ENCODE measurements at places on chromosomes 2 and 18.

- peak; percentile 44 for DNase-seq
These were observed 62.3 kb upstream of the ACYP2 start for GRCh38 chr2:54052825-54053718.

DNA sequence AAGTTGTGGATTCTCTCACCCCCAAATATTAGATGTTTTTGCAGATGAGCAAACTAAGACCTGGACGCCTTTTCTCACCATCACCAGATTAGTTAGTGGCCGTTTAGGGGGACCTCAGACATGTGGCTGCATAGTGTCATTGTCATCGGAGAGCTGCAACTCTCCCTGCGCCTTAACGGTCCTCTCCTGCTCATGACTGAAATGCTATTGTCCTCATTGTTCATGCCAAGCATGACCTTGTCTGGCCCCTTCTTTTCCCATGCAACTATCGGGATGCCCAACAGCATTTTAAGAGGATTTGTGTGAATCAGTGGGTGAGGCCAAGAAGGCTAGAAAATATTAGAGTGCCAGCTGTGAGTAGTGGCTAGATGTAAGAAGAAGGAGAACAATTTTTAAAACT lies 174.2 kb downstream of the SOCS6 start:
- DNase-seq, result no peak

DNA sequence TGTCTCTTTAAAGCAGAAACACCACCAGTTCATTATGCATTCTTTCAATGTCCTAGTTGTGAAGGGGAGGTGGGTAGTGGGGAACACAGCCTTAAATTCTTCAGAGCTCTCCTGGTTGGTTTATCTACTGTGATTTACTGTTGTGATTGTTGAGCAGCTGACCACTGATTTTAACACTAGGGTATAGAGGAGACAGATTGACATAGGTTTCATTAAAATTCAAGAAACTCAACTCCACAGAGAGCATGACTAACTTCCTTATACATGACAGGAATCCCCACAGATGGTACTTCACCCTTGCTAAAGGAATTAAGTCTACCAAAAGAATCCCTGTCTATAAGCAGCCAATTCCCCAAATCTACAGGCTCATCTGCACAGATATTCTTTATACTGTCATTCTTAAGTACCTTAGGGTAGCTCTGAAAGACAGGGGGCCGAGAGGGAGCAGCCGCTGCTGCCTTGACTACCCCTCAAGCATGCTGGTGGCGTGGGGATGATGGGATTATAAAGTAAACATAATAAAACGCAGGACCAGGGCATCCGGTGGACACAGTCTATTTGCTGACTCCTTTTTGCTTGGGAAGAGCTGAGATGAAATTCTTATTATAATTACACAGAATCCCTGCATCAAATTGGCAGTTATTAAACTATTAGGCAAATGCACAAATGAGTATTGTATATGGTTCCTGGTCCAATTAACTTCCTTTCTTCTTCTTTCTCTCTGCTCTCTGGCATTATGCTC lies 1377.6 kb upstream of the PIK3C3 start:
- no peak for DNase-seq

DNA sequence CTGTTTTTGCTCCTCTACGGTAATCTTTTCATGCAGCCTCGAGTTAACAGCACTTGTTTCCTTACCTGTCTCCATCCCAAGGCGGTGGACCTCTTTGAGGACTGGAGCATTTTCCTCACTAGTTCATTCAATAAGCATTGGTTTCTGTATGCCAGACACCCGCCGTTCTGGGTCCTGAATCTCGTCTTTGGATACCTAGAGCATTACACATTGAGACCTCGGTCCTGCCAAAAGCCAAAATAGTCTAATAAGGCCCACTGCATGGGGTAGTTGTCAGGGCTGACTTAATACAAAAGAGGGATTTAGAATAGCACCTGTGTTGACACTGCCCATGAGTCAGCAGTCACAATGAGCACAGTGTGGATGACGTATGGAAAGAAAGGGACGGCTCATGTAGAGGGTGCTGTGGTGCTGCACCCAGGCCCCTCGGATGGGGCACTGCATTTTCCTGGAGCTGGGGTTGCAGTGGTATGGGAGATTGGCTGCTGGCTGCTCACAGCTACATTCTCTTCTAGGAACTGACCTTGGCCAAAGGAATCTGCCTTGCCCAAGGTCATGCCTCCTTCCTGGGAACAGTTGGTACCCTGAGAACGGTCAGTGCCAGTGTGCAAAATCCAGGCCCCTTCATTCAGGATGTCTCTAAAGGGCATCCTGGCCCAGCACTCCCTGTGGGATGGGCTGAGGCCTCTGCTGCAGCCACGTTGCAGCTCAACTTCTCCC lies 126.9 kb upstream of the NCK2 start:
- no peak for DNase-seq

DNA sequence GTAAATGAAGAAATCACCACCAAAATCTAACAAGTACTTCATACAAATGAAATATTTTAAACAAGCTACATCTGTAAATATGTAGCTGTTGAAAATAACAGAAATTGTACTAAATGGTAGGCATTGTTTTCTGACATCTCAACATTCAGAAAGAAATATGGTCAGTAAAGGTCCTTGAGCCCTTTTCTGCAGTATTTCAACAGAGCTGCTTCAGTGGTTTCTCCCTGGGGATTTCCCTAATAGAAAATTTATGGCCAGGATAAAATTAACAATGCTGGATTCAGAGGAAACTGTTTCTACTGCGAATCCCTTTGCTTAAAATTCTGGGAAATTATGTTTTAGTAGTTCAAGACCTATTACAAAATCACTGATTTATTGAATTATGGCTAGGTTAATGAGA lies 256.6 kb downstream of the PIEZO2 start:
- DNase-seq, result peak; percentile 19

DNA sequence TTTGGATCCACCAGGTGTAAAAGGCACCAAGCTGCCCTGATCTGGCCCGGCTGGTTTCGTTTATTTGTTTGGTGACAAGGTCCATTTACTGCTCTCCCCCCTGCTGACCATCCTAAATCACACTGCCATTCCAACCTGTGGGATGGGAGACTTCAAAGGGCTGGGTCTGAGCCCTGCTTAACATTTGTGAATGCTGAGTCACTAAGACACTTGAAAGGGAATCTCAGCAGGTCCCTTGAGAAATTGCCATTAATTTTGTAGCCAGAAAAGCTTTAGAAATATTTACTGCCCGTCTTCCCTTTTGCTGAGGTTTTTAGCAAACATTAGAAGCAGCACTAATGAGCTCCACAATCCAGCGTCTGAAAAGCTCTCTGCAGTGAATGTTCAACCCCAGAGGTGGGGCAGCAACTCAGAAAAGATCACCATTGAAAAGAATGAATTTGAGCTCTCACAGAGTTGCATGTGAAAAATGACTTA lies 133.8 kb downstream of the ARL4C start:
- DNase-seq, result peak; percentile 25

DNA sequence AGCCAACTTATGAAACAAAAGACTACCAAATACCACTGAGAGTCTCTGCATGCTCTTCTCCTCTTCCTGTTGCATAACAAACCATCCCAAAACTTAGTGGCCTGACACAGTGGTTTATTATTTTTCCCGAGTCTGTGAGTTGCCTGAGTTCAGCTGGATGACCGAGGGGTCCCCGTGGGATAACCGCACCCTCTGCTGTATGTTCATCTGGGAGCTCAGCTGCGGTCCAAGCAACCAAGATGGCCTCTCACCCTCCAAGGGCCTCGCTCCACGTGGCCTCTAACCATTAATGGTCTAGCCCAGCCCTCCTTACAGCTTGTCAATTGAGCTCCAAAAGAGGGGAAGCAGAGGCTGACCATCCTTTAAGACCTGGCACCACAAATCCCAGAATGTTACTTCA lies 17.1 kb downstream of the ITM2C start:
- DNase-seq, result no peak

- DNase-seq, result peak; percentile 38
These were observed 2.4 kb upstream of the EVX2 start for GRCh38 chr2:176085861-176086771.

DNA sequence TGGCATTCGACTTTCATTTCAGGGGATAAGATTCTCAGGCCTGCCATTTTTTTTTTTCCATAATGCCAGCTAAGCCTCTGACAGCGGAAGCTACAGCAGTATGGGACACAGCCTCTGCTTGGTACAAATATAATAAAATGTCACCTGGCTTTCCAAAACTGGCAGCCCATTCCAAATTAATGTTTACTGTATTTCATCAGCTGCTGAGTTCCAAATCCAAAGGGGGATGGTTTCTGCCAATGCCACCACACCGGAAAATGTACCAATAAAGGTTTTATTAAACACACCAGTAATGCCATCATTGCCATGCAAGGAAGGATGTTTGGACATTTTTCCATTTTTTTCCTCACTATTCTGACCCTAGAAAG lies 275.8 kb upstream of the CCDC68 start:
- DNase-seq, result no peak

DNA sequence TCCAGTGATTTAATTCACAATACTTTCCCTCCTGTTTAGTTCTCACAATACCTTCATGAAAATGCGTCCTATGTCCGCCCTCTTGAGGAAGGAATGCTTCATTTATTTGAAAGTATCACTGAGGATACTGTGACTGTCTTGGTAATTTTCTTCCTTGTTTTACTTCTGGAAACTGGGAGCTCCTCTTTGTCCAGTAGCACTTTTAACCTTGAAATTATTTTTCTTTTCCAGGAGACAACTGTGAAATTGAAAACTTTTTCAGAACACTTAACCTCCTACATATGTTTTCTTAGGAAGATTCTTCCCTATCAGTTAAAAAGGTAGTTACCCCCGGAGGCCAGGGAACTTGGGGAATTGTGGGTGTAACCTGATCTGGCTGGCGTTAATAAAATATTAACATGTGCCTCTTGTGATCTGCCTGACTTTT lies 58.9 kb upstream of the STON1 start:
- DNase-seq, result peak; percentile 71

GRCh38 chr2:160934991-160935390 lies 225.2 kb upstream of the TANK start:
- no peak for DNase-seq

- DNase-seq, result no peak
These were observed 82.4 kb downstream of the RTN4 start for GRCh38 chr2:54967759-54968365.

DNA sequence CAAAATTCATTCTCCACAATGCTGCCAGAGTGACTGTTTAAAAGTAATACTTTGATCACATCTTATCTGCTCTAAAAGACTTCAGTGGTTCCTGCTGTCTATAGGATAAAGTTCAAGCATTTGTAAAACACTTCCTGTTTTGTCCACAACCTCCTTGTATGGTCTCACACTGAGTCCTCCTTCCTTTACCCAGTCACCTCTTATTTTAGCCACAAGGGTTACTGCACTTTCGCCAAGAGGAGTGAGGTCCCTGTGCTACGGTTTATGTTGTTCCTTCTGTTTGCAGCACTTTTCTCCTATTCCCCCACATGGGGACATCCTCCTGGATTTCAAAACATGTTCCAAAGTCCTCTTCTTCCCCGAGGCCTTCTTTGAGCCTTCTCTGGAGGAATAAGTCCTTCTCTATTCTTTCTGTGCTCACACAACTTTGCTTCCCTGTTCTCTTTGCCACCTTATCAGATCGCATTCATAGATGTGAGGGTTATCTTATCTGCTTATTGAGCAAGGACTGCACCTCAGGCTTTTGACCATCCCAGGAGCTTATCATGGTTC lies 112.2 kb upstream of the NABP1 start:
- DNase-seq, result no peak

- no peak for DNase-seq
These were observed 73.6 kb upstream of the RGPD5 start for GRCh38 chr2:109720380-109721106.

- DNase-seq, result peak; percentile 59
These were observed 161.5 kb upstream of the FOSL2 start for GRCh38 chr2:28231110-28231631.

GRCh38 chr18:48100651-48101165 lies 170.2 kb upstream of the SMAD2 start:
- no peak for DNase-seq

- DNase-seq, result peak; percentile 2
These were observed 114.5 kb downstream of the LOXHD1 start for GRCh38 chr18:46542545-46542944.

DNA sequence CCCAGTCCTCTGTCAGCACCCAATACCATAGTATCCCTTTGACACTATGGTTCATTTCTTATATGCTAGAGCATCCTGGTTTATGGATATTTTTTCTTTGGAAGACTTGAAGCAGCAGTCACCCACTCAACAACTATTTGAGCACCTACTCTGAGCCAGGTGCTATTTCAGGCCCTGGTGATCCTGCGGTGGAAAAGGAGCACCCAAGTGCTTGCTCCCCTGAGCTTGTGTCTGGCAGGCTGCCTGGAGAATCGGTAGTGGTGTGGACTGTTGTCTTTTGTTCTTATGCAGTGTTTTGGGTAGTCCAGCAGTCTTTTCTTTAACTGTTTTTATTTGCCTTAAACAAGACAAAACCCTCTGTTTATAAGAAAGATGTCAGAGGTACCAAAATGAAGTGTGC lies 28.9 kb downstream of the NCK2 start:
- no peak for DNase-seq

- DNase-seq, result peak; percentile 32
These were observed 209.4 kb upstream of the SP5 start for GRCh38 chr2:170505631-170506275.

DNA sequence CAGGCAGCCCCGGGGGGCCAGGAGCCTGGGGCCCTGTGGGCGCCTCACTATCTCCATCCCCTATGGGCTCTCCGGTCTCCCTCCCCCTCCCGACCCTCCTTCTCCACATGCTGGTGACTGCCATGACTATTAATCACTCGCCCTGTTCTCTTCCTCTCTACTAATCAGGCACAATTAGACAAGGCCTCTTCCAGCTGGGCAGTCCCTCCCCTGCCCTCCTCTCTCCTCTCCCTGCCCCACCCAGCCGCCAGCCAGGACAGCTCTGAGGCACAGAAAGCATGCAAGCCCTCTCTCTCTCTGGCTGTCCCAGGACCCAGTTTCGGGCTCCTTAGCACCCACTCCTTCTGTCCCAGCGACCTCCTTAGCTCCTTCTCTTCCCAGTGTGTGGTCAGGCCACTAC lies 5.8 kb downstream of the ASIC4 start:
- no peak for DNase-seq

- DNase-seq, result peak; percentile 55
These were observed 18.8 kb downstream of the CDH2 start for GRCh38 chr18:28158083-28158581.

- no peak for DNase-seq
These were observed 4.1 kb downstream of the REG1B start for GRCh38 chr2:79083597-79084251.

GRCh38 chr2:183063083-183063482 lies 15.5 kb upstream of the DUSP19 start:
- peak; percentile 80 for DNase-seq

- no peak for DNase-seq
These were observed 14.9 kb upstream of the SOS1 start for GRCh38 chr2:39135690-39136259.

GRCh38 chr18:76673281-76674185 lies 148.8 kb upstream of the ZNF236 start:
- DNase-seq, result no peak

- no peak for DNase-seq
These were observed 69.5 kb downstream of the ARL4C start for GRCh38 chr2:234427081-234428061.

Measured in fibroblast of mammary gland (primary cell).